Renal cortex interstitium (tissue), 15 donors: ENCODE measurements at places on chromosomes 5 and 9. TPM values are rescaled to one million over a fixed set of nuclear protein-coding genes. Genes with fewer than 3 reads are reported as not detected.

POLR3G gene
- 2.7 TPM for polyA plus RNA-seq

TSSK1B gene
- polyA plus RNA-seq = not detected

GRCh38 chr5:12467799-12468198, 563.6 kb upstream of the CTNND2 start:
- DNase-seq = no peak

- no peak for DNase-seq
These were observed 174.1 kb downstream of the CDK5RAP2 start for GRCh38 chr9:120405860-120406259.

- no peak for DNase-seq
These were observed 7.5 kb upstream of the PRLR start for GRCh38 chr5:35237580-35238376.

GRCh38 chr5:137632716-137633115, 103.2 kb downstream of the KLHL3 start:
- no peak for DNase-seq

GRCh38 chr9:109705515-109705914, 74.5 kb upstream of the PALM2AKAP2 start:
- DNase-seq = no peak

GRCh38 chr5:138542180-138542955, 668 bp downstream of the ETF1 start:
- DNase-seq = peak; percentile 9

- no peak for DNase-seq
These were observed 2.5 kb downstream of the CXXC5 start for GRCh38 chr5:139650689-139651042.
